ENCODE measurements at places on chromosomes 7 and 10.

GRCh38 chr10:119119400-119119799 lies 15.5 kb downstream of the DENND10 start:
- no peak for DNase-seq

DNA sequence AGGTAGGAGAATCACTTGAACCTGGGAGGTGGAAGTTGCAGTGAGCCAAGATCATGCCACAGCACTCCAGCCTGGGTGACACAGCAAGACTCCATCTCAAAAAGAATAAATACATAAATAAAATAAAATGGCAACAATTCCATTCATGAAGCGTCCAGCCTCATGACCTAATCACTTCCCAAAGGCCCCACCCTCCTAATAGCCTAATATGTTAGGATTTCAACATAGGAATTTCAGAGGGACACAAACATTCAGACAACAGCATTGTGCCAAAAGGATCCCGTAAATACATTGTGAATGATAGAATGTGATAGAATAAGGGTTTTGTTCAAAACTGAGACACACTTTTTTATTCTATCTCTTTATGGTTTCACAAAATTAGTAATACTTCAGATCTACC lies 90.3 kb downstream of the FAM107B start:
- DNase-seq: no peak

DNA sequence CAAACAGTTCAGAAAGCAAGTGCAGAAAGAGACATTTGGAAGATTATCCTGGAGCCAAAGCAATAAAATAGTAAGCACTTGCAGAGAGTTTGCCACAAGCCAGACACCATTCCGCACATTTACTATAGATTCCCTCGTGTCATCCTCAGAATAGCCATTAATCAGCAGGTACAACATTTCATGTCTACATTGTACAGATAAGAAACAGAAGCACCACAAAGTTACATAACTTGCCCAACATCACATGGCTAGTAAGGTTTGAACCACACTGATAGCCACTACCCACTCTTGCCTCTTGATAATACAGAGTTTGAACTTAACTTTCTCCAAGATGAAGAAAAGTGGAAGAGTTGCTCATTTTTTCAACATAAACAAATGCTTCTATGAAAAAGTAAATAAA lies 40.6 kb upstream of the GHITM start:
- no peak for DNase-seq

GRCh38 chr7:118311121-118311836 lies 86.8 kb downstream of the ANKRD7 start:
- DNase-seq: no peak

DNA sequence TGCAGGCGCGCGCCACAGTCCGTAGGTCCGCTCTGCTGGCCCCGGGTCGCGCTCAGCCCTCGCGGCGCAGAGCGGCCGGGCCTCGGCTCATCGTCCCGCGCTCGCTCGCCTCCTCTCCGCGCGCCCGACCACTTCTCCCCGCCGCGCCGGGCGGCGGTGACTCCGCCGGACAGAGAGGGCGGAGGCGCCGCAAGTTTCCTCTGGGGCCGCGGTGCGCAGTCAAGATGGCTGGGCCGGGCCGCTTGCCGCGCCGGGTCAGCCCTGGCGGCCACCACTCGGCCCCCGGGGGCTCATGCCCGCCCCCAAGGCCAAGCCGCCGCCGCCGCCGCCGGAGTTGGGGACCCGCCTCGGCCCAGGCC lies 441 bp downstream of the FZD8 start:
- no peak for DNase-seq

DNA sequence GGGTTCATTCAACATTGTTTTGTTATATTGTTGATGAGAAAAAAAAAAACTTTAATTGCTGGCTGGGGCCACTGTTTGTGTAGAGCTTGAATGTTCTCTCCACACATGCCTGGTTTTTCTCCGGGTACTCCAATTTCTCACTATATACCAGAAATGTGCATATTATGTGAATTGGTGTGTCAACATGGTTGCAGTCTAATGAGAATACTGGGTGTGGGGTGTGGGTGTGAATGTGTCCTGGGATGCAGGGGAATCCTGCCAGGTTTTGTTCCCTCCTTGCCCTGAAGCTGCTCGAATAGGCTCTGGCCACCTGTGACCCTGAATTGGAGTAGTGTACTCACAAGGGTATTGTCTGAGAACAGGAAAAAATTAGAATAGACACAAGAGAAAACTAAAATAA lies 81.4 kb downstream of the VIM start:
- DNase-seq: no peak

GRCh38 chr10:49393301-49393700 lies 2.6 kb downstream of the DRGX start:
- DNase-seq: no peak

- no peak for DNase-seq
Observed at GRCh38 chr7:131106681-131107336, 220.9 kb upstream of the MKLN1 start.

DNA sequence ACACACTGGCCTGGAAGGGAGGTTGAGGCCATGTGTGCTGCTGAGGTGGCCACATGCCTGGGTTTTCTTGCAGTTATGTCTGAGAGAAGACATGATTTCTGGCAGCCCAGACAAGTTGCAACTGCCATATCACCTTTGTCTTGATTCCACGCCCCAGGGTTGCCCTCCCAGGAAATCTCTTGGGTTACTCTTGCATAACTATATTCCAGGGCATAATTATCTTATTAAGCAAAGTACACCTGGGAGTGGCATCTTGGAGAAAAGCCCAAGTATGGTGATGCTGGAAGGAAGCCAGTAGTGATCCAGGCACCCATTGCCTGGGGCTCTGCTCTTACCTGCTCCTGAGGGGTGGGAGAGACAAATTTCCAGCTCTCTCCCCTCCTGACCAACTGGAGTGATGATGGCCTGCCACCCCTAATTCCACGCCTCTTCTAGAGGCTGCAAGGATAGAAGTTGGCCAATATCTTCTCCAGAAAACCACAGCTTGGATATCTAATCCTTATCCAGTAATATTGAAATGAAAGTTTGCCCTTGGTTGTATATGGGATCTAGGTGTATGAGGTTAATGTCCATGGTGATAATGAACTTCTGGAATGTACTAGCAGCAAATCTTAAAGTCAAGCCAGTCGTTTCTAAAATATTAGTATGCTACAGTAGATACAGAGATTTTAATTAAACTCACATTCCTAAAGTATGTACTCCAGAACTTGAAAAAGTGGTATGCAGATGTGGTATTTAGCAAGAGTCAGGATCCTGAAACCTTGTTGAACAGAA lies 5.0 kb downstream of the AKR1B10 start:
- DNase-seq: no peak
